ENCODE measurements at places on chromosomes 4 and X.

GRCh38 chr4:113882668-113883067, 96.8 kb downstream of the ARSJ start:
- DNase-seq: no peak

GRCh38 chrX:130028196-130028595, 45.8 kb downstream of the BCORL1 start:
- peak; percentile 74 for DNase-seq

GRCh38 chrX:68511255-68511654, 12.4 kb downstream of the YIPF6 start:
- peak; percentile 61 for DNase-seq

DNA sequence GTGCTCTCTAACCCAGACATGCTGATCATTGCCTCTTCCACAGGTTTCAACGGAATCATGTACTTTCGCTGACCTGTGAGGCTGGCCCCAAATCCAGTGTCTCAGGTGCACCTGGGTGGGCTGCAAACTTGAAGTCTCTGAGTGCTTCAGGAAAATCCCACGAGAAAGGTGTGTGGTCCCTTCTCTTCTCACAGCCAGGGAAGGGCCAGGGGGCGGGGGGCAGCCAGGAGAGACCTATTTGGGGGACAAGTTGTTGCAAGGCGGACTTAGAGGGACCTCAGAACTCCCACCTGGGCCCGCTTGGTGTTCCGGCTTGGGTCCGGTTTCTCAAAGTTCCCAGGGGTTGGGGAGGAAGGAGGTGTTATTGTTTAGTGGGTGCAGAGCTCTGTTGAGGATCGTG, 80.0 kb downstream of the HMX1 start:
- no peak for DNase-seq

GRCh38 chr4:78569306-78569821, 17.8 kb downstream of the ANXA3 start:
- no peak for DNase-seq

DNA sequence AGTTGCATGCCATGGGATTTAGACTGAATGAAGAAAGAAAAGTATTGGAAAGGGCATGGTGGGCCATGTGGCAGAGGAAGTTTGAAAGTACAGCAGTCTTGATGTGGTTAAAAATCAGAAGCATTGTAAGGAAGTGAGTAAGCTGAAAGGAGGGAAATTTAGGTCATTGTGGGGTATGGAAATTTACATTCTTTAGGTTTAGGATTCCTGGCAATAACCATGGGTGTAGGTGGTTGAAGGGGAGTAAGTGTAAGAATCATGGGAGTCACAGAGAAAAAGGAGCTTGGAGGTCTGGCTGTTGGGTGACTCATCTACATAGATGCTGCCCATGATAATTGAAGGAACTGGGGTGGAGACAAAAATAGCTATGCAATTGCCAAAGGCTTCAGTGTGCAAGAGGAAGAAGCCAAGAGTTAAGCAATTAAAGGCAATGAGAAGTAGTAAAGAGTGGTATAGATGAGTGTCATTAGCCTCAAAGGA, 243.8 kb upstream of the LDB2 start:
- no peak for DNase-seq

GRCh38 chrX:129649268-129650182, 5.2 kb downstream of the APLN start:
- DNase-seq: no peak

- no peak for DNase-seq
These were observed 76.2 kb upstream of the PAQR3 start for GRCh38 chr4:79015411-79015810.

DNA sequence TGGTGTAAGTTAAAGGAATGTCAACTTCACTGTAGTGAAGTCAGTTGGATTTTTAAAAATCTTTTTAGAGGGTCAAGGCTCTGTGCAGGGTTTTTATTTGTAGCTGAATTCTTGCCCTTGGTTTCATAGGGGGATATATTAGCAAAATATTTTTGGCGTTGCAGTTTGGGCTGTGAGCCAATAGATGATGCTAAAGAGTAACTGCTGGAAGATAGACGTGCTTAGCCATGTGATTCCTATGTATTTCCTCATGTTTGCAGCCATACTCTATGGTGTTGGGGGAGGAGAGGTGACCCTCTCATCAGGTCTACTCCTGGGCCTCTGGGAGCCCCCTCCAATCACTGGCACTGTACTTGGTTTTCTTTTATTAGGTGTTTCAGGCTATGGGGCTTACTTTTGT, 246.7 kb upstream of the ARHGAP24 start:
- no peak for DNase-seq

GRCh38 chrX:151227627-151228026, 51.2 kb downstream of the GPR50 start:
- DNase-seq: no peak

DNA sequence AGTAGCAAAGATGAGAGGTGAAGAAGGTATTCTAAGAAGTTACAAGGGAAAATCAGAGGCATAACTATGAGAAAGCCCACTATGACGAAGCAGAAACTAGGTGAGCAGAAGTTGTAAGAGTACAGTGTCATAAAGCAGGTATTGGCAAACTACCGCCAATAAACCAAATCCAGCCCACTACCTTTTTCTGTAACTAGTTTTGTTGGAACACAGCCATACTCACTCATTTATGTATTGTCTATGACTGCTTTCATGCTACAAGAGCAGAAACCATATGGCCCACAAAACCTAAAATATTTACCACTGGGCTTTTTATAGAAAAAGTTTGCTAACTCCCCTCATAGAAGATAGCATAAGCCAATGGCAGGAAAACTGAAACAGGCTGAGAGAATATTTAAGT, 31.8 kb upstream of the ZCCHC13 start:
- no peak for DNase-seq

DNA sequence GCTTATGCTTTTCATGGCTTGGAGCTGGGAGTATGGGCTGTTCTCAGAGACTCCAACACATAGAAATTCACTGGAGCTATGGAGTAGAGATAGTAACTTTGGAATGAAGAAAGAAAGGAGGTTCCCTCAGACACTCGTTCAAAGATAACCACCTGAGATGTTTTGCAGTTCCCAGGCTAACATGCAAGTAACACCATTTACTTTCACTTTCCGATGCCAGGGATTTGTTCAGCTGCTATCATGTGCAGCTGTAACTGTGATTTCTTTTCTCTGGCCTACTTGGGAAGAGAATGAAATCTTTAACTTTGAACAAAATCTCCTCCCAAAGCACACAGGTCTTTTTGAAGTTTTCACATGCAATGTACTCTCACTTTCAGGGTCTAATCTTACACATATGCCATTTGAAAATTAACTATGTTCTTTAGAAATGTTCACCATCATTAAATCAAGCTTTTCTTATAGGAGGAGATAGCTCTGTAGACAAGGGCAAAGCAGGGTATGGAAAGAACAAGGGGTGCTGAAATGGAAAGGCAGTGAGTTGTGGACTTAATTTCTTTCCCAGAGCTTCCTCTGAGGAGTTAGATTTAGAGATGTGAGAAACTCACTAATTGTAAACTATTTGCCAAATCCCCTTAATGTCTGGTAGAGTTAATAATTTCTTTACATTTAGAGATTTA, 514.3 kb downstream of the PDHA2 start:
- DNase-seq: no peak

- DNase-seq: peak; percentile 73
These were observed 2.5 kb upstream of the HTRA3 start for GRCh38 chr4:8267077-8267476.

DNA sequence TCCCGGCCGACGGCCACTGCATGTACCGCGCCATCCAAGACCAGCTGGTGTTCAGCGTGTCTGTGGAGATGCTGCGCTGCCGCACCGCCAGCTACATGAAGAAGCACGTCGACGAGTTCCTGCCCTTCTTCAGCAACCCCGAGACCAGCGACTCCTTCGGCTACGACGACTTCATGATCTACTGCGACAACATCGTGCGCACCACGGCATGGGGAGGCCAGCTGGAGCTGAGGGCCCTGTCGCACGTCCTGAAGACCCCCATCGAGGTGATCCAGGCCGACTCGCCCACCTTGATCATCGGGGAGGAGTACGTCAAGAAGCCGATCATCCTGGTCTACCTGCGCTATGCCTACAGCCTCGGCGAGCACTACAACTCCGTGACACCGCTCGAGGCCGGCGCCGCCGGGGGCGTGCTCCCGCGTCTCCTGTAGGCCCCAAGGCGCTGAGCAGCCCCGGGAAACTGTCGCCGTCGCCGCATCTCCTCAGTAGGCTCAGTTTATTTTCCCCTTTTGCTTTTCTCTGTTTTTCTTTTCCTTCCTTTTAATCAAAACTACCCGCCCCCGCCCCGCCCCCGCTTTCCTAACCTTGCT, 799 bp downstream of the OTUD6A start:
- no peak for DNase-seq

- DNase-seq: no peak
These were observed 123.9 kb downstream of the ANTXR2 start for GRCh38 chr4:79949178-79949577.

DNA sequence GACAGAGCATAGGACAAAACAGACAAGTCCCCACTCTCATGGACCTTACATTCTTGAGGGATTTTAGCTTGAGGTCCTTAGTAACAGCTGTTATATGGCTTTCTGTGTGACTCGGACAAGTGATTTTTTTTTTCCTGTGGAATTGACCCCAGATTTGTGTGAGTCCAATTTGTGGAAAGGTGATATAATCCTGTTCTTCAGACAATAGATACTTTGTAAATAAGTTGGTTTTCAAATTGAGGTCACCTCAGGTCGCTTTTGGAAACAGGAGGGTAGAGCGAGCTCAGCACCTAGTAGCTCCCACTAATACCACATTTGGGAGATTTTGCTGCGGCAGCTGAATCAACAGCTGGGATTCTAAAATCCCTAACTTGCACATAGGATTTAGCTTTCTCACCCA, 1008.8 kb downstream of the ADGRL3 start:
- no peak for DNase-seq

DNA sequence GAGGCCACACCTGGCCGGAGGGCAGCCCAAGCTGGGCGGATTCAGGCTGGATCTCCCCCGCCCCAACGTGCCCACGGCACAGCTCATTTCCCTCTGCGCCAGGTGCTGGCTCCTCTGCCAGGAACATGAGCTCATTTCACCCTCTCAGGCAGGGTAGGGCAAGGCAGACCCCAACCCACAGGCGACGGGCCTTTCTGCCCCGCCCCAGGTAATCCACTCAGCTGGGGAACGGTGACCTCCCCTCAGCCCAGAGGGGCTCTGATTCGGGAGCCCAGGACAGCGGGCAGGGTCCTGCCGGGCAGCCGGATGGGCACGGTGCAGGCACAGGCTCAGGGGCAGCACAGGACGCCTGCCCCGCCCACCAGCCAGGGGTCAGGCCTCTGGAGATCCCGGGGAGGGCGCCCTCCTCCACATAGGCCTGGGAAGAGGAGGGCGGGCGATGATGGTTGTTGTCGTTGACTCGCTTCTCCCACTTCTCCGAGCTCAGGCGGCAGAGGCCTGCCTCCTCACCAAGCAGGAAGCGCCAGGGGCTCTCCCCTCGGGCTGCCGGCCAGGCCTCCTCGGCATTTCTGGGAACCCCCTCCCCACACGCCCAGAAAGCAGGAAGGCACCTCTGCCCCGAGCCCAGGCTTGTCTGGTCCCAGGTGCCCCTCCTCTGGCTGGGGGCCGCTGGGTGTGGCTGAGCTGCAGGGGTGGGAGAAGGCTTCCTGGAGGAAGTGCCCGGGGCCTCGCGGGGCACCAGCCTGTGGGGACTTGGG, 31.1 kb downstream of the TACC3 start:
- no peak for DNase-seq

DNA sequence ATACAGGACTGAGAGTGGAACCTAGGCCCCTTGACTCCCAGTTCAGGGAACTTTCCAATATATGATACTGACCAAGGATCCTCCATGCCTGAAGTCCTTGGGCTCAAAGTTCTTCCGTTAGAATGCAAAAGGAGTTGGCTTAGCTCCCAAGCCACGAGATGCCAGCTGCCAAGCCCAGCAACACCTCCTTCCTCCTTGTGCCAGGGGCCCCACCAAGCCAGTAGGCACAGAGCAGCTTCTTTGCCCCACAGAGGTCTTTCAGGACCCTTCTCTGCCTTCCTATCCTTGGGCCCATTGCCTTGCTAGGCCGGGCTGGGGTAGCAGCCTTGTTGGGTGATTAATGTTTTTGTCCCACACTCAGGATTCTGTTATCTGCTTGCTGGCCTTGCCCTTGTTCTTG, 105.6 kb downstream of the EFNB1 start:
- DNase-seq: no peak

GRCh38 chrX:8755116-8755515, 23.2 kb upstream of the ANOS1 start:
- peak; percentile 7 for DNase-seq

- no peak for DNase-seq
These were observed 2085.4 kb downstream of the ARAP2 start for GRCh38 chr4:34158878-34159277.

DNA sequence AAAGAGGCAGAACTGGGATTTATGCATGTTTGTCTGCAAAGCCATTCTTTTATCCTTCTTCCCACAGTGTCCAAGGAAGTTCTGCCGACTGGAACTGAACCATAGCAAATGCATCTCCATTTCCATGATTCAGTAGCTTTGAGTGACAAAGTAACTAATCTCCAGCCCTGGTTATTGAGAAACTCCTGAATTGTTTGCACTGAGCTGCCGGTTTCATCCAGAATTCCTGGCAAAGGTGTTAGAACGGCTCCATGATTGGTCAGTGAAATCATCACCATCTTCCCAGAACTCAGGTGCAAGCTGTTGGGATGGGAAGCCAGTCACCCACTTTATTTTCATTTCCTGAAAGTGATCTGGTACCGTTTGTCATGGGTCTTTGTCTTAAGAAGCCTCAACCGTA, 47.0 kb upstream of the SLC34A2 start:
- DNase-seq: no peak

GRCh38 chrX:154804261-154804956, 876 bp downstream of the MPP1 start:
- DNase-seq: no peak

GRCh38 chr4:169437299-169438047, 166.7 kb upstream of the SH3RF1 start:
- no peak for DNase-seq

Measured in HEK293T (cell line).